ENCODE measurements at places on chromosomes 16 and 17.

DNA sequence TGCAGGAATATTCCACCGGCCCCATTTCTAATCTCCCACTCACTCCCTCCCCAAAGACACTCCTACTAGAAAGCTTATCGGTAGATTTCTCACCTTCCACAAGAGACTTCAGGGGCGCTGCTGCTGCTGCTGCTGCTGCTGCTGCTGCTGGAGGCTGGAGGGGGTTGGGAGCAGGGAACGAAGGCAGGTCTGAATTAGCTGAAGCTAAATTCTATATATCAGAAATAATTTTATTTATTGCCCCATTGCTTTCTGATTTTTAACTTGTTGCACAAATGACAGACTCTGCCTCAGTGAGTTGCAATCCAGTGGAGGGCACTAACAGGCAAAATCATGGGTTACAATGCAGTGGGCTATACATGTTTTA lies 25.8 kb upstream of the HLF start:
- DNase-seq: no peak

GRCh38 chr17:57766318-57766943 lies 21.3 kb upstream of the CCDC182 start:
- DNase-seq: no peak

DNA sequence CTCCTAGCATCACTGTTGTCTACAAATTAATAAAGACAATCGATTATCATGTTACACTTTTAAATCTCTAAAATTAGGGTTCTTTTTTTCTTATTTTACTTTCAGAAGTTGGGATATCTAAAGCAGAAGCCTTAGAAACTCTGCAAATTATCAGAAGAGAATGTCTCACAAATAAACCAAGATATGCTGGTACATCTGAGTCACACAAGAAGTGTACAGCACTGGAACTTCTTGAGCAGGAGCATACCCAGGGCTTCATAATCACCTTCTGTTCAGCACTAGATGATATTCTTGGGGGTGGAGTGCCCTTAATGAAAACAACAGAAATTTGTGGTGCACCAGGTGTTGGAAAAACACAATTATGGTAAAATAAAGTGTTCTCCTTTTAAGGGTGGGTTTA lies 2.4 kb downstream of the RAD51C start:
- no peak for DNase-seq

GRCh38 chr17:19644493-19645210 lies 3.9 kb upstream of the ALDH3A2 start:
- DNase-seq: no peak

DNA sequence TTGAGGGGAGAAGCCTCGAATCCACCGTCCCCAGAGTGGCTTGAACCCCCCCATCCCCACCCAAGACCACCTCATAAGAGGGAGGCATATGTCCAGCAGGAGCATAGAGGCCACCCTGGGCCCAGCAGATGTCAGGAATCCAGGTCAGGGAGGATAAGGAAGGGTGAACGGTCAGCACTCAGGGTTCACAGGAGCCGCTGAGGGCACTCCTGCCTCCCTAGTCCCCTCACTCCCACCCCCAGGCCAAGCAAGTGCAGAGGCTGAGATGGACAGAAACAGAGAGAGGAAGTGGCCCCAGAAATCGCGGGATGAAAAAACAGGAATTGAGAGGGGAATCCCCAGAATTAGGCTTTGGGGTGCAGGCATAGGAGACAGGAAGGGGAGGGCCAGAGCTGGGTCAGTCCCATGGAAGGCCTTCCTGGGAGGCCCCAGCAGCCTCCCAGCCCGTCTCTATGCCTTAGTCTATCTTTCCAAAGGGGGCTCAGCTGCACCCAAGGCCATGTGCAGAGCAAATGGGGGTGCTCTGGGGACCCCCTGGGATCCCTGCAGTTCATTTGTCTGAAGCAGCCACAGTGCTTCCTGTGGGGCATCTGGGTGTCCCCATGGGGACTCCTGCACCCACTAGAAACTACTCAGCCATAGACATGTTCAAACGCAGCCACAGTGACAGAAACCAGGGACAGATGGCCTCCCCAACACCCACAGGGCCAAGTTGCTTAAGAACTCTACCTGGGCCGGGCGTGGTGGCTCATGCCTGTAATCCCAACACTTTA lies 1.7 kb downstream of the CMTM3 start:
- DNase-seq: peak; percentile 37

DNA sequence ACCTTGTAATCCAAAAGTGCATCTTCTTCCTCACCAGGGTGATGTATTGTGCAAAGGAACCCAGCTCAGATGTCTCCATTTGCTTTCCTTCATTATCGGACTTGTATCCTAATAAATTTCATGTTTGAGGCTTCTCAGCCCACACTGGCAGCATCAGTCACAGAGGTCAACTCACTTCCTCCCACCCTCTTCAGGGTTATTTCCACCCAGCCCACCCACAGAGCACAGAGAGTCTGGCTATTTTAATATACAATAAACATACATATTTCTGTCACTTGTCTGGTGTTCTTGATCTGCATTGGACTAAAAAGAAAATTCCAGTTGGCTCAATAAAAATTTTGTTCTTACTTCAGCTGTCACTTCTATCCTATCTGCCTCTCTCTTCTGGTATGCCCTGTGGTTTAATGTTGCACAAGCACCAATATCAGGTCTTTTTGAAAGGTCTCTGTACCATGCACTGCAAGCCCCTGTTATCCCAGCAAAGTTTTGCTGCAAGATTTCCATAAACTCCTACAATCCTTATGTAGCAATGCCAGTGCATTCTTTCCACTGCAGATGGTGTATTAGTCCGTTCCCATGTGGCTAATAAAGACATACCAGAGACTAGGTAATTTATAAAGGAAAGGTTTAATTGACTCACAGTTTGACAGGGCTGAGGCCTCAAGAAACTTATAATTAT lies 201.8 kb downstream of the CDH11 start:
- DNase-seq: no peak

DNA sequence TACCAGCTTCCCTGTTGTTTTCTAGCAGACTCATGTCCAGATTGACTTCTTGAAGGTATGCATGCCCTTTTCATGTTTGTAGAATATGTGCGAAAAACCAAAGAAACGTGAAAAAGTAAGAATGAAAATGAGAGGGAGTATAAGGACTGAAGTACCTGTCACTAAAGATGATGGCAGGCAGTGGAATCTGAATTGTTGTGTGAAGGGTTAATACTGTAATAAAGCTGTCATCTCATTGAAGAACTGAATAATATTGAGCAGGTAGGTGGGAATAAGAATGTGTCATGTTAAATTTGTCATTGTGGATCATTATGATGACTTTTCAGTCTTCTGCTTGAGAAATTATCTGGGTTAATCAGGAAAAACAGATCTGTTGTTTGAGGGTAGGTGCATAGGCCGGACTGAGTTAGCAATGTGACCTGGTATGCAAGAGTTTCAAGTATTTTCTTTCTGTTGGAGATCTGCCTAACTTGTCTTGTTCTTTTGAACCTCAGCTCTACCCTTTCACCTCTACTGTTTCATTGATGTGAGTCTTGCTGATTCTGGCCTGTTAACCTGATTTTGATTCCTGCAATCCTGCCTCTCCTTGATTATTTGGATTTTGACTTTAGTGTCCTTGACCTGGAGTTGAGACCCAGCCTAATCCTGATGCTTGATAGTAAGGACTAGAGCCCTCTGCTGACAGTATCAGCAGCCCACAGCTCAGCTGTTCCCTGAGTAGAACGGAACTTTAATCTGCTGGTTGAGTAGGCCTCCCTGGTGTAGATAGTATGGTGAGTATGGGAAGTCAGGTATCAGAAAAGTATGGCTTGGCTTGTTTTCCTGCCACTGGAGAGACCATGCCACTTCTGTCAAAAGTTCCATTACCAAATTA lies 64.6 kb downstream of the MAP2K4 start:
- no peak for DNase-seq

- DNase-seq: no peak
Observed at GRCh38 chr16:80947239-80947638, 59.4 kb downstream of the CMC2 start.

DNA sequence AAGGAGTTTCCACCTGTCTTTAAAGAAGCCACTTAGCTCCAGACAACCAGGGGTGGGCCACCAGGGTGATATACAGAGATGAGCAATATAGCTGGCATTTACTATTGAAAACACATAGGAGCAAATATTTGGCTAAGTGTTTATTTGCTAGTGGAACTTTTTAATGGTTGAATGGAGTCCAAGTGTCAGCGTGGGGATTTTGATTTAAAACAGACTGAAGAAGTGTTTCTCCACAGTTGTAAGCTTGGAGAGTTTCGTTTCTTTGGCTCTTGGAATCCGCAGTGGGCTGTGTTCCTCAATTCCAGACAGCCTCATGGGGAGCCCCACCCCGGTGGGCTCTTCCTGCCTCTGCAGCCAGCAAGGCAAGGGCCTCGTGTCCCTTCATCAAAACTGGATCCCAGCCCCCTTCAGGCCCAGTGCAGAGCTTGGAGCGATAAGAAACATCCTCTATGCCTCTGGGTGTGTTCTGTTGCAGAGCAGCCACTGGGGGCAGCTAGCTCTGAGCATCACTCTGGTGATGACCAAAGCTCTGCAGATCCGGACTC lies 36.1 kb downstream of the NOG start:
- no peak for DNase-seq

GRCh38 chr16:48503336-48503735 lies 106.6 kb downstream of the N4BP1 start:
- no peak for DNase-seq

GRCh38 chr17:5354886-5355415 lies 64.5 kb downstream of the NUP88 start:
- DNase-seq: no peak

DNA sequence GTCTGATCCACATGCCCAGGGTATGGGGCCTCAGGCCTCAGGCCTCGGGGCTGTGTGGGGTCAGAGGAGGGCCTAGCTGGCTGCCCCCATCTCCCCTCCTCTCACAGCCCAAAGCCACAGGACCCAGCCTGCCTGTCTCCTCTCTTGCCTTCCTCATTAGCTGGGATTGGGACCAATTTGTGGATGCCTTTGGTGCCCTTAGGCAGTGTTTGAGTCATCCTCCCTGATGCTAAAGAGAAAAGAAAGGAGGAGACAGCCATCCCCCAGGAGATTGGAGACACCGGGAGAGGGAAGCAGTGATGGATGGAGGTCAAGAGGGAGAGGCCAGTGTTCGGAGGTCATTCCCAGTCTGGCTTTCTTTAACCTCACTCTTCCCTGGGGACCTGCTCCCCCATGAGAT lies 23.3 kb upstream of the NOG start:
- no peak for DNase-seq

DNA sequence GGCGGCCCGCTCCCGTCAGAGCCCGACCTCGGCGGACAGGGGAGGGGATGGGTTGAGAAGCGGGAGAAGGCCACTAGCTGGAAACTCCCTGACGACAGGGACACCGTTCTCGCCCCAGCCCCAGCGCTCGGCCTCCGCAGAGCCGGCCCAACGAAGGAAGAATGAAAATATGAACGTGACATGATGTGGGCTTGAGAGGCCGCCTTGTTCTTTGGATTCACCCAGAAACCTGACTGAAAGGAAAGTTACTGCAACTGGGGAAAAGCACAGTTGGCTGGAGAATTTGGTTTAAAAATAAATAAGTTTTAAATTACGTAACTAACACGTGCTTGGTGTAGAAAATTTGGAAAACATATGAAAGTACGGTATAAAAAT lies 21.1 kb downstream of the NPTX1 start:
- DNase-seq: peak; percentile 54
